ENCODE measurements at places on chromosomes 1 and 21.

- DNase-seq = peak; percentile 82
These were observed 34.9 kb upstream of the SCYL3 start for GRCh38 chr1:169928438-169929209.

DNA sequence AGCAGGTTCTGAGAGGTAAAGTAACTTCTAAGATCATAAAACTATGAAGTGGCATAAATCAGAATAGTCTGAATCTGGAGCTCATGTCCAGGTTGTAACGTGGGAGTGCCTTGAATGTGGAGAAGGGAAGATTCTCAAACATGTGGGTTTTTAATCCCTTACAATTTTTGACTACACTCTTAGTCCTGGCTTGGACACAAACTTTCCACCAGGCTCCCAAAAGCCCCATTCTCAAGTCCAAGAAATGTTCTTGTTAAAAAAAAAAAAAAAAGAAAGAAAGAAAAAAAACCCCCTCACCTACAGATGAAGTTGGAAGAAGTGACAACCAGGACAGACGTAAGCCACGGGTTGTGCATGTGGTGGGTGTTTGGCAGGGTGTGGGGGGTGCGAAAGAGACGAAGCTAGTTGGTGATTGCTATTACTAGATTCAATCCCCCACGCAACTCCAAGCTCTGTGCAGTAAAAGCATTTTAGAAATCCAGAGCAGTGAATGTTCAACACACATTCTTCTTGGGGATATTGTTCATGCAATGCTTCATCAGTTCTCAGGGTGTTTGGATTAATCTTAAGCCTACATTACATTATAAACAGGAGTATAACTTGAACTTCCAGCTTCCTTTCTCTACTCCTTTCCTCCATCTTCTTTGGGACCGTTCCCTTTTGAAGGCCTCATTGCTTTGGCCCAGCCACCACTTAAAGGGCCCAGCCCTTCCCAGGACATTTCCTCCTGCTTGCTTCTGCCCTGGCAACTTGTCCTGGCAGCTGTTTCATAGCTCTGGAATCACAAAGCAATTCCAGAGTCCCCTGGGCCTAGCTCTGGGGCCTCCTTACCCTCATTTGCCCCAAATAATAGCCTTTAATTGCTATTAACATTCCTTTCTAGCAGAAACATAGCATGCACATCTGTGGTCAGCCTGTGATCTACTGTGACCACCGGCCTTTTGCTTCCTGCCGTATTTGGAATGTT is 41.8 kb downstream of the PHC2 start:
- no peak for DNase-seq

DNA sequence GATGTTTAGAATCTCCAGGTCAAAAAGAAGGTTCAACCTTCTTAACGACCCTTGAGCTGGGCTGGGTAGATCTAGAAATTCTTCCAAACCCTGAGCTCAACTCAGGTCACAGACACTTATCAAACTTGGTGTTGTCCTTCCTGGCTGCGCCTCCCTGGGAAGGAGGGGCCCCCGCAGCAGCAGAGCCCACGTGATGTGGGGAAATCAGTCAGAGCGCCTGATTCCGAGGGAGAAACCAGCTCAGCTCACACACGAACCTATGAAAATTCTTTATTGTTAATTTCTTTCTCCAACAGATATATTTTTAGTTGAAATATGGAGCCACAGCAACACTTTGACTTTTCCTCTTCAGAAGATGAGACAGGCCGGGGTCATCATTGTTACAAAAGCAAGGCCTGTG is 24.3 kb upstream of the CLSTN1 start:
- DNase-seq = no peak

DNA sequence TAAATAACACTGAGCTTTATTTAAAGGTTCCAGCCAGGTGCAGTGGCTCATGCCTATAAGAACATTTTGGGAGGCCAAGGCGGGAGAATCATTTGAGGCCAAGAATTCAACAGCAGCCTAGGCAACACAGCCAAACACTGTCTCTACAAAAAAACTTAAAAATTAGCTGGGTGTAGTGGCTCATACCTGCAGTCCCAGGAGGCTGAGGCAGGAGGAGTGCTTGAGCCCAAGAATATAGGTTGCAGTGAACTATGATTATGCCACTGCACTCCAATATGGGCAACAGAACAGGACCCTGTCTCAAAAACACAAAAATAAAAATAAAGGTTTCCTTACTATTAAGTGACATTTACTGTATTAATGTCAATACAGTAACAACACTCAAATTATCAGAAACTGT is 2.1 kb downstream of the TAF12 start:
- DNase-seq = peak; percentile 42

DNA sequence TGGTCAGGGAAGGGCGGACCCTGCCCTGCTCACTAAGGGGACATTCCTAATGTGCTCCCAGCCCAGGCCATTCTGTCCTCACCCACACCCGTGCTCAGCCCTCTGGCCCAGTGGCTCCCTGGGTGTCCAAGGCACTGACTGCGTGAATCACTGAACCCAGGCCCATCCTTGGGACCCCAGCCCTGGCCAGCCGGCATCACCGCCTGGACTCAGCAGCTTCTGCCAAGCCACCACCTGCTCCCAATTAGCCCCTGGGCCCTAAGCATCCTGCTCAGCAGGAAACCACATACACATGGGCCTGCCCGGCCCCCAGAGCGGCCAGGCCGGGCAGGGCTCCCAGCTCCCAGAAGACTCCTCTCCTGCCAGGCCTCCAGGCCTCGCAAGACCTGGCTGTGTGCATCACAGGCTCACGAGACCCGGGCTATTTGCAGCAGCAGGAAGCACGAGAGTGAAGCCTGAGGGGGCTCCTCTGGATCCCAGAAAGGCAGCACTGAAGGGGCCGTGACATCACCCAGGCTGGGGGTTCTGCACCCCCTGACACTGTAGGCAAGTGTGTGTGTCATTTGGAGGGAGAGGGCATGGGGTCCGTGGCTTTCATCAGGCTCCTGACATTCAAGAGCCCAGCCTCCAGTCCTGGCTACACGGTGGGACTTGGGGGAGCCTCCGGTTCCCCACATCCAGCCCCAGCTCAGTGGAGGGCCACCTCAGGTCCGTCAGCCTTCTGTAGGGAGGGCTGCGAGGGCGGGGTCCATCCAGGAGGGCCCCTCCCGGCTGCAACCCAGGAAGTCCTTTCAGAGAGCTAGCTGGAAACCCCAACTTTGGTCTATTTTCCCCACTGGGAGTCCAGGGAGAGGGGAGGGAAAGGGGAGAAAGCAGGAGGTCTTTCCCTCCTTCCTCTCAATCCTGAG is 1.6 kb downstream of the MFAP2 start:
- no peak for DNase-seq

GRCh38 chr1:65948609-65949229 is 156.0 kb downstream of the PDE4B start:
- no peak for DNase-seq

GRCh38 chr1:41646186-41646585 is 161.7 kb upstream of the EDN2 start:
- DNase-seq = no peak

Data from MM.1S (cell line).